ENCODE measurements at places on chromosomes 5 and 9.

DNA sequence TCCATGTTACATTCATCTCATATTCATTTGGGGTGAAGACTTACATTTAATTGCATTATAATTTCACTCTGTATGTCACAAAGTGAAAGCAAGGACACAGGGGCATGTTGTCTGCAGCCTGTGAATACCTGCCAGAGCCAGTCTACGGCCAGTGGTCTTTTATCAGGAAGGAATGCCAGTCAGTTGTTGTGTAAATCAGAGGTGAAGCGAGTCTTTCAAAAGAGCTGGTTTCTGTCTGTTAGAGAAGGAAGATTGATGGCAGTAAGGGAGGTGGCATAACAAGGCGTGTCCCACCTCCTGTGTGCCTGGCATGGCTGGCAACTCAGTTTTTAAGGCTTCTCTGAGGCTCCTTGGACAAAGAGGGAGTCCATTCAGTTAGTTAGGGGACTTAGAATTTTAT lies 18.1 kb upstream of the SYK start:
- no peak for DNase-seq

DNA sequence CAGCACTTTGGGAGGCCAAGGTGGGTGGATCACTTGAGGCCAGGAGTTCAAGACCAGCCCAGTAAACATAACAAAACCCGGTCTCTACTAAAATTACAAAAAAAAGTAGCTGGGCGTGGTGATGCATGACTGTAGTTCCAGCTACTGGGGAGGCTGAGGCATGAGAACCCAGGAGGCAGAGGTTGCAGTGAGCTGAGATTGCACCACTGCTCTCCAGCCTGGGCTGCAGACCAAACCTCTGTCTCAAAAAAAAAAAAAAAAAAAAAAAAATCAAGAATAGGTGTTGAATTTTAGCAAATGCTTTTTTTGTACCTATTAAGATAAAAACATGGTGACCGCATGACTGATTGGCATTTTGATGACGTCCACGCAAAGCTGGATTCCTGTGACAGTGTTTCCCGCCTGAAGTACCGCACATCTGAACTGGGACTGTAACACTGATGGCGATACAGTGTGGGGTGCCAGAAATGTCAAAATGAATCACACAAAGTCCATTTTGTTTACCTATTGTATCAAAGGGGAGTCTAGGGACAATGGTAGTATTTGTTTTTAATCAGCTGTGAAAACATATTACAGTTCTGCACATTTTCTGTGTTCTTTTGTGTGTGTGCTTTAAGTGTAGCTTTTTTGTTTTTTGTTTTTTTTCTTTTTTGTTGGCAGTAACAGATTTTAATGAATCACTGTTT lies 23.2 kb upstream of the TBC1D9B start:
- DNase-seq = no peak

DNA sequence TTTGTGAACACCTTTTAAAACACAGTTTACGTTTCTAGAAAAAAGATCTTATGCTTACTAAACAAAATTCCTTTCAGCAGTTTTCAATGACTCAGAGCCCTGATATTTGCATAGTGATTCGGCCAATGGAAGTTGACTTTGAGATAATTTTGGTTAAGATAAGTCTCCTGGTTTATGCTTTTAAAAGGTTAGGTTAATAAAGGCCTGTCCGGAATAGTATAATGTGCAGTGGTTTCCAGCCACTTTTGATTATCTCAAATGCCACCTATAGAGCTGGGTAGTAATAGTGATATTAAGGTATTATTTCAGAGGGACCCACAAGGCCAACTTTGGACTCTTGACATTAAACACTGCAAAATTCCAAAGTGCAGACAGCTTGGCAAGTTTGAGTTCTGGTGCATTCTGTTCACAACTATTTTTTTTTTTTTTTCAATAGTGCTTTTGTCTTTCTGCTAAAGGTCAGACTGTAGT lies 86.1 kb downstream of the F2RL2 start:
- no peak for DNase-seq

DNA sequence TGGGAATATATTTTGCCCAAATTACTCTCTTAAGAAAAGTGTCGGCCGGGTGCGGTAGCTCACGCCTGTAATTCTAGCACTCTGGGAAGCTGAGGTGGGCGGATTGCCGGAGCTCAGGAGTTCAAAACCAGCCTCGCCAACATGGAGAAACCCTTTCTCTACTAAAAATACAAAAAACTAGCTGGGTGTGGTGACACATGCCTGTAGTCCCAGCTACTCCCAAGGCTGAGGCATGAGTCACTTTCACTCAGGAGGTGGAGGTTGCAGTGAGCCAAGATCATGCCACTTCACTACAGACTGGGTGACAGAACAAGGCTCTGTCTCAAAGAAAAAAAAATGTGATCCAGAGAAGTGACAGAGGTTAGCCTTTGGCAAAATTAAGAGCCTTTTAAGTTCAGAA lies 26.4 kb upstream of the TMEM171 start:
- DNase-seq = no peak

Data from stimulated activated CD4-positive, alpha-beta T cell treated with anti-CD3 and anti-CD28 coated beads, TNF-alpha, amount 100 ng/mL, for 24 hours (primary cell).